Activated CD8-positive, alpha-beta T cell treated with anti-CD3 and anti-CD28 coated beads, Interleukin-2, amount 10 ng/mL, durations not matched to agents 7 days and 5 days (primary cell): ENCODE measurements at places on chromosomes 3 and 15.

DNA sequence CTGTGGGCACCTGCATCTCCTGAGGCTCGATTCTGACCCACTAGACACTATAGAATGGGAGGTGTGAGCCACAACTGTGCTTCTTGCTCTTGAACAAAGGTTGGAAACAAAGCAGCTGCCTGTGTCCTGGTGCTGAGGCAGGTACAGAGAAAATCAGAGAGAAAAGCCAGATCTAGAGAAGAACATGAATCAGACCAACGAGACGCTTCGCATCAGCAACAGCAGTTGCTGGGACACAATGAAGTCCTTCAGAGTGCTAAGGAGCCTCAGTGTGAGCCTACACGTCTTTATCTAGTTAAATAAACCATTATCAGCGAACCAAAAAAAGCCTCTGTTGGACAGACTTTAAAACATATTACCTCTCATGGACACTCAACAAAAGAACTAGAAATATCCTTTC is 86.3 kb upstream of the MEX3B start:
- no peak for DNase-seq

GRCh38 chr15:90101130-90101968 is 919 bp downstream of the IDH2 start:
- DNase-seq, result peak; percentile 58

DNA sequence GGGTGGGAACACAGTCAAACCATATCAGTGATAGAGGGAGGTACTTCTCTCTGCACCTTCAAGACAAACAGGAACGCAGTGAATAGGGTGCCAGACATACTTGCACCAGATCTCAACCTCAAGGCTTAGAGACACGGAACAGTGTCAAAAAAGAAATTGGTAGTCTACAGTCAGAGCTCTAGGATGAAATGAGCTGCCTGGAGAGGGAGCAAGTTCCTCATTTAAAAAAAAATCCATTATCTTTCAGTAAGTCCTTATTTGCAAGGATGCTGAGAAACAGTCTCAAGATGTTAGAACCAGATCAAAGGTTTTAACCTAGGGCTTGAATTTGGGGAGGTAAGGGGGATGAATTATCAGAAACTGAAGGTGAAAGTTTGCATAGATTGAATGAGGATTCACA is 20.2 kb upstream of the LMCD1 start:
- no peak for DNase-seq

GRCh38 chr3:184351511-184352148 is 9.8 kb downstream of the CLCN2 start:
- no peak for DNase-seq

DNA sequence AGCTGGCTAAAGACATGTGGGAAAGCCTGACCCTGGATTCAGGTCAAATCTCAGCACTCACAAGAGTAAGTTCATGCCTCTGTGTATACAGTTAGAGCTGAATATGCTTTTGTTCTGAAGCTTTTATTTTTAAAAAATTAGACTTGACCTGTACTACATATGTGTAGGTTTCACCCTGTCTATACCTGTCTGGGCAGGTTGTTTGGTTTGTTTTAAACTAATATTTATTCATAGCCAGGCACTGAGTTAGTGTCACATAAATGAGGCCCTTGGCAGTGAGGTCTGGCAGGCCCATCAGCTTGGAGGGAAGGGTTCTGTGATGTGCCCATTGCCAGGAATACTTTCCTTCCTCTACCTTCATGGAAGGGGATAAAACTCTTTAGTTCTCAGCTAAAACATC is 1.9 kb downstream of the DNAJA4 start:
- DNase-seq, result no peak

DNA sequence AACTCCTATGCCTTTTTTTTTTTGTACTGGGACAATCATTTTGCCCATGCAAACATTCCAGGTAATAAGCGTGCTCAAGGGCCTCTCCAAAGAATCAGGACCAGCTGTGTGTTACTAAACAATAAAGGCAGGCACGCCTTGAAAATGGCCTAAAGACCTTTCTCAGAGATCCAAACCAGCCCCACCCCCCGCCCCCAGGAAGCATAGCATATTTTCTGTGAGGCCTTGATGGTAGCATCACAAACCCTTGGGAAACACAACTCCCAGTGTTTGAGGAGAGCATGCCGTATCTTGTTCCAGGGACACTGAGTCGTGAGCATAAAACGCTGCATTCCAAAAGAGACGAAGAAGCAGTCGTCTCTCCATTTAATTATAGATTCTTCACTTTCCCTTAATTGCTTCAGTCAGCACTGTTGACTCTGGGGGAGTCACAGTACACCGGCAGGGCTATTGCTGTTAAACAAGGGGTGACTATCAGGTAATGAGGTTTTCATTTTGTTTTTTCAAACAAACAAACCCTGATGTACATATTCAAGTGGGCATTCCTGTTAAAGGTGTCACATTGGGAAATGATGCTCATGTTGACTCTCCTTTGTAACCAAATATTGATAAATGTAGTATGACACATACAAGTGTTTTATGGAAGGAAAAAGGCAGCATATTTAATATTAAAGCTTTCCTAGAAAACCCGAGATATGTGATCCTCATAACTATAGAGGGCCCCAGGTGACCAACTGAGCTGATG is 4.4 kb upstream of the TPM1 start:
- no peak for DNase-seq

DNA sequence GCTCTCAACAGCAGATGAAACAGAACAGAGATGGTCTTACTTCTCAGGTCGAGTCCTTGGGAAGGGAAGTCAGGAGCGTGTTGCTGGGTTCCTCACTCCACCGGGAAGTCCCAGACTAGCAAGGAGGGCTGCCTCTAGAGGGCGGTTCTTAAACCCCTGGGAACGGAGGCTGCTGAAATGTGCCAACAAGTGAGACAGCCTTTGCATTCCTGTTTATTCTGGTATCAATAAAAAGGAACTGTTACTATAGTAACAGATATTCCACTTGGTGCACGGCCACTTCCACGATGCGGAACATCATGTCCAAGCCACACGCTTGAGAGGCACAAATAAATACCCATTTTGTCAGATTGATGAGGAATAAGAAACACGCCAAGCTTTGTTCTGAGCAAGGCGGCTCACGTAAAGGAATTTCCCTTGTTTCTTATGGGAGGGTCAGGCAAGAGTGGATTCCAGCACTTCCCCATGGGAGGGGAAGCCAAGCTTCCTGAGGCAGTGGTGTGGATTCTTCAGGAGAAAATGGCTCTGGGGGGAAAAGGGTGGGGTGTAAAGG is at the start of gene FAM107A:
FAM107A (minus strand) TSS at position 123 of the 553 bp plus-strand sequence. CDS start 7,531 bp downstream, outside the sequence.
- no peak for DNase-seq

DNA sequence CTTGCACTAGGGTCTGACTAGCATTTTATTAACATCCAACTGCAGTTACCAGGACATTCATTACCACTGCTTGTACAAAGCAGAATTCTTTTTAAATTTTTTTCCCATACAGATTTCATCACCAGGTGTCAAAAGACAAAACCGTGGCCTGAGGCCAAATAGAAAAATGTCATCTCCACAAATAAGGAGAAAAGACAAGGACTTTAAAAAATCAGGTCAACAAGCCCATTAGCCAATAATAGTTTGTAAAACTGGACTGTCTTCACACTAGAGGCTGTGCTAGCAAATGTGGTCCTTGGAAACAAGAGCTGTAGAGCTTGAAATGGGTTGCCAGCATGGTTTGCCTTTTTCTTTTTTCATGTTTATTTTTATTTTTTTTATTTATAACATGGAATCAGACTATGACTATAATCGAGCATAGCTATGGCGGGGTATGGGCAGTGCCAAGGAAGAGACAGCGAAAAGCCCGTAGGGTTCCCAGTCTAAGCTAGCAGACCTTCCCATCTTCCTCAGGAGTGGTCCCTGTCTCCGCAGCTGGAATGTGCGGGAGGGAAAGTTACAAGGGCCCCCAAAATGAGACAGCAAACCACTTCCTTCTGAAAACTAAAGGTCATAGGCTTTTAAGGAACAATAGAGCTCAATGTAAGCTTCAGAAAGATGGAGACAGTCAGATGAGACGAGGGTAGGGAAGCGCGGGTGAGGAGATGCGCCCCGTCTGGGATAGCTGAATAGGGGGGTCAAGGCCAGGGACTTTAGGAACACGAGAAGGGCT is 1.5 kb downstream of the PTPN9 start:
- DNase-seq, result no peak

GRCh38 chr15:80549654-80550053 is 145.5 kb upstream of the ABHD17C start:
- no peak for DNase-seq

- DNase-seq, result no peak
These were observed 125.3 kb upstream of the BCL6 start for GRCh38 chr3:187870360-187871203.

- no peak for DNase-seq
These were observed 500.9 kb downstream of the SOX2 start for GRCh38 chr3:182212479-182213076.

DNA sequence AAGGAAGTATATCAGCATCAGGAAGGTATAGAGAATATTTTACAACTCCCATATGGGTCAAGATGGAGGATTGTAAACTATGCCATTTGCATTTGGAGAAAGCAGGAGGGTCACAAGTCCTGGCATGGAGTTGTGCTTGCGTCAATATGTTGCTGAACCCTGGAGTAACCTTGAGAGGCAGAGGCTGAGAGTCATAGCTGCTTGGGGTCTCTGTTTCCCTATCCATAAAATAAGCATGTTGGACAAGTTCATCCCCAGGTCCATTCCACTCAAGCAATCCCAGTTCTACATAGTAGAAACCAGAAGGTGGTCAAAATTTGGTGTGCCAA is 273.6 kb downstream of the MECOM start:
- DNase-seq, result no peak

- DNase-seq, result no peak
These were observed 104.7 kb upstream of the SETMAR start for GRCh38 chr3:4198491-4198890.

GRCh38 chr3:101281521-101282030 is 38.8 kb downstream of the IMPG2 start:
- DNase-seq, result no peak

DNA sequence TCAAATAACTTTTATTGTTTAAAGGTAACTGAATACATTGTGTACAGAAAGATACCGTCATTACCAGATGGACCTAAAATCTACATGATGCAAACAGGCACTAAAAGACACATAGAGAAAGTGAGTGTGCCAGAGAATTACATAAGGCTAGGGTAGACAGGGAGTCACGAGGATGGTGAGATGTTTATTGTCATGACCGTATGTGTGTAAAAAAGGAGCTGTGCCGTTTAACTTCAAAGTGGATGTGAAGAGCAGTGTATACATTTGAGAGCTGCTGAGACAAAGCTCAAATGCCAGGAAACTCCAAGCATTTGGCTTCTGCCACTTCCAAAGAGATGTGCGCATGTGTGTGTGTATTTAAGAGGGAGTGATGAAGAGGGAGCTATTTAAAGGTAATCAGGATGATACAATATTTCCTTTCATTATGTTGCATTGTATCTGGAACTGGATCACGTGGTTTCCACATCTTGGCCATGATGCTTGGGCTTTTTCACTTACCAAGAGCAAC is 51.4 kb upstream of the IGF1R start:
- no peak for DNase-seq

- no peak for DNase-seq
These were observed 9.0 kb upstream of the BTLA start for GRCh38 chr3:112508261-112508660.

DNA sequence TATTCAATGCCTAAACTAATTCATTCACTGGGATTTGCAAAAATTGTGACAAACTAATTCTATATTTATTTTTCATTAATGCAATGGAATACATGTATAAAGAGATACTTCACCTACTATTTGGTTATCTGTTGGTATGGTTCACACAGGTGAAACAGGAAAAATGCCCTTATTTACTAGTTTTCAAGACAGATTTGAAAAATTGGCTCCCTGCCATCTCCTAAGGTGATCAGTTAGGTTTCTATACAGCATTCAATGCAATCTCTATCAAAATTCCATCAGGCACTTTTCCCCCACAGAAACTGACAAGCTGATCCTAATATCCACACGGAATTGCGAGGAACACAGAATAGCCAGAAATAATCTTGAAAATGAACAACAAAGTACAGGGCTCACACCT is 101.1 kb downstream of the DLG1 start:
- DNase-seq, result no peak

- DNase-seq, result no peak
These were observed 18.7 kb downstream of the TGM4 start for GRCh38 chr3:44893097-44893496.

DNA sequence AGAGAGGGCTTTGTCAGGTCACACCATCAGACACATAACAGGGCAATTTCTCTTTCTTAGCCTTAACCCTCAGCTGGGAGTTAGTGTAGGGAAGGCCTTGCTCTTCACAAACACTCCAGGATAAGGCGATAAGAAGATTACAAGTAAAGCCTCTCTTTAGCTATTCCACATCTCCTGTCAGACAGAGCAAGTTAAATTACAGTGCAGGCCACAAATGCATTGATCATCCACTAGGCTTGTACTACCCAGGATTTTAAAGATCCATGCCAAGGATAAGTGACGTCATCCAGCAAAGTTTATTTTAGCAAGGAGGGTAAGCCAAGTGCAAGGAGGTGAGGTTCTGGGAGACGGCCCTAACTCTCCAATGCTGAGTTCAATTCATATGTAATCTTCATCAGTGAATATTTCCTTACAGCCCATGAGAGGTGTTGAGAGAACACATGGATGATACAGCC is 890.6 kb upstream of the NR2F2 start:
- no peak for DNase-seq

DNA sequence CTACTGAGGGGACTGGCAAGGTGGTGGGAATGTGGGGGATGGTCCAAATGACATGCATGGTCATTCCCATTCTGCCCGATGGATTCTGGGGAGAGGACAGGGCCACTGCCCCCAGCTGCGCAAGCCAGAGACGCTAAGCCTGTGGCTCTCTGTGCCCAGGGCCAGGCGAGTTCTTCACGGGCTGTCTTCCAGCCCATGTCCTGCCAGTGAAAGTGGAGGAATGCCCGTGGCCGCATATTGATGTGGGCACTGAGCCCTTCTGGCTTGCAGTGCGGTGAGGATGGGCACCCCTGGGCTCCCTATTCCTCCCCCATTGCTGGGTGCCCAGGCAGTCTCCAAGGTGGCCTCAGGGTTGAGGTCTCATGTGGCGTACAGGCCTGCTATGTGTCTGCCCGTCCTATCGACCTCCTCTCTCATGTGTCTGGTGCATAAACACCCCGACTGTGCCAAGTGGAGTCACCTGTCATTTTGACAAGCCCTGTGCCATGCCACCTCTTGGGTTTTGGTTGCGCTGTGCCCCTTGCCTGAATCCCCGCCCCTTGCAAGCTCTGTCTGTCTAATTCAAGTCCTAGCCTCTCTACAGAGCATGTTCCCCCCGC is 116.8 kb downstream of the TMEM266 start:
- DNase-seq, result no peak

- no peak for DNase-seq
These were observed 392.5 kb upstream of the ATP11B start for GRCh38 chr3:182400838-182401237.

GRCh38 chr15:86929461-86929860 is 849.8 kb downstream of the AGBL1 start:
- DNase-seq, result no peak

DNA sequence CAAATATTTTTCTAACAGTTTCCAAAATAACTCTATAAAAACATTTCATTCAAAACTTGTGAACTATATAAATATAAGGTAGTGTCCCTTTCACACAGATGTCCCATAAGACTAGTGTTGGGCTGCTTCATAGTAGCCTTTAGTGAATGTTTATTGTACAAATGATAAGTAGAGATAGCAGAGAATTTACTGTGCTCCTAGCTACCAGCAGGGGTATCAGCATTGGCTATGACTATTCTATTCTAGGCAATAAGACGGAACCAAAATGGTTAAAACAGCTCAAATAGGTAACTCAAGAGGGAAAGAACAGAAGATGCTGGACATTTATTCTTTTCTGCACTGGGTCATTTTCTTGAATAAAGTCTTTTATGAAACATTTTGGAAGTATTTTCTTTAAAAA is 22.6 kb downstream of the SERPINI2 start:
- DNase-seq, result no peak
